ENCODE measurements at places on chromosomes 2 and 18.

GRCh38 chr2:8328217-8328616, 353.6 kb upstream of the ID2 start:
- DNase-seq, result no peak

GRCh38 chr18:60327880-60328279, 44.7 kb downstream of the MC4R start:
- DNase-seq, result no peak

GRCh38 chr18:45061359-45061758, 380.7 kb downstream of the SETBP1 start:
- no peak for DNase-seq

DNA sequence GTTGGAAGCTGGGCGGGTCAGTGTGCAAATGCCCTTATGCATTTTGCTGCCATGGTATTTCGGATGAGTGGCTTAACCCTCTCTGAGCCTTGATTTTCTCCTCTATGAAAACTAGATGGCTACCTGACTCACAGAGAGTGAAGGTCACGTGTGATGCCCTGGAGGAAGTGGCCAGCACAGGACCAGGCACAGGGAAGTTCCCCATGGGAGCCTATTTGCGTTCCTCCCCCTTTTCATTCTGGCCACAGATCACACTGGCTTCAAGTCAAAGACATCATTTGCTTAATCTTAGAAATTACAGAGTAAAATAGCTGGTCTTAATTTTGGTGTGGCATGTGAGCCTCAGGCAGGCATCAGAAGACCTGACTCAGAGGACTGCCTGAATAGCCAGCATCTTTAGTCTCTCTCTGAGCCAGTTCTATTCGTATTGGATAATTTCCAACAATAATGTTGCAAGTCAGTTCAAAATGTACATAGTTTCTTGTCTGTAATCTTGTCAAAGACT, 57.6 kb upstream of the CD302 start:
- DNase-seq, result no peak

GRCh38 chr2:241224851-241225438, 36.5 kb downstream of the ANO7 start:
- no peak for DNase-seq

GRCh38 chr2:84781942-84782716, 98.8 kb downstream of the TRABD2A start:
- peak; percentile 34 for DNase-seq

GRCh38 chr2:220300806-220301205, 673.4 kb downstream of the SLC4A3 start:
- no peak for DNase-seq

GRCh38 chr18:24187689-24188088, 48.8 kb downstream of the CABYR start:
- no peak for DNase-seq

DNA sequence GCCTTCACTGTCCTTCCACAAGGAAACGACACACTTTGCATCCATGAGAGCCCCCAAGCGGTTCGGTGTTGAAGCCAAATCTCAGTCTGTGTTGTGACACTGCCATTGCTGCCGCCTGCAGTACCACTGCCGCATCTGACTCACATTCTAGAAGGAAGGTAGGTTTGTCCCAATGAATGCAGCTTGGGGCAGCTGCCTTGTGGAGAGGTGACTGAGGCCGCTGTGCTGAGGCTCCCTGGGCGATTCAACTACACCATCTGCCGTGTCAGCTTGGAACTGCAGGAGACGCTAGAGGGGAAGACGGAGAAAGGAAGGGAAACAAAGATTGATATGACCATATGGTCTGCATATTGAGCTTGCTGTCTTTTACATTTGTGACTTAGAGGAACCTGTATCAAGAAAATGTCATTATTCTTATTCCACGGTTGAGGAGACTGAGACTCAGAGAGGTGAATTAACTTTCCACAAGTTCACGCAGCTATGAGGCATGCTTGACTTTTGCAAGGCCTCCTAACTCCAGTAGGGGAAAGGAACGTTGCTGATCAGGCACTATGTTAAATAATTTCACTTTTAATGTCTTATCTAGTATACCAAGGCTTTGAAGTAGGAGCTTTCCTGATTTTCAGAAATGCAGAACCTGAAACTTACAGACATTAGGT, 43.5 kb upstream of the LMAN1 start:
- DNase-seq, result peak; percentile 20

- DNase-seq, result no peak
These were observed 1.6 kb downstream of the SCN3A start for GRCh38 chr2:165202239-165202638.

DNA sequence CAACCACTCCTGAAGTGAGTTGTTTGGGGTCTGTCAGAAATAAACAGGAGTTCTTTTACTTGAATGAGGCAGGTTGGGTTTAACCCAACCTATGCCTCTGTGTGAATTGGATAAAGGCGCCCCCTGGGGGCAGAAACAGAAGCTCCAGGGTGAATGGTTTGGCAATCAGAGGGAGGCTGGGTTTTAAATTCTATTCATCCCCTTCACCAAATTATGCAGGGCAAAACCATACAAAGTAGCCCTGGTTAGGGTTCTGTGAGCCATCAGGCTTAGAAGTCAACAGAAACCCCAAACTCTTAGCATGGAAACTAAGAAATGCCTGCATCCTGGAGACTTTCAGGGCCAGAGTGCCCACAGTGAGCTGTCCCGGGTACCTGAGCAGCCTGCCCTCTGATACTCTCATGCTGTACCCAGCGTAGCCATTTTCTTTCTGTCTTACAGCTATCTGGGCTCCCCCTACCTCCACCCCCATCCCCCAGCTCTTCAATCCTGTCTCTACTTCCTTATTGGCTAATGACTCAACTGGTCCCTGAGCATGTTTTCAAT, 241.5 kb downstream of the ICOS start:
- peak; percentile 46 for DNase-seq
